ENCODE measurements at places on chromosomes 5 and 9.

DNA sequence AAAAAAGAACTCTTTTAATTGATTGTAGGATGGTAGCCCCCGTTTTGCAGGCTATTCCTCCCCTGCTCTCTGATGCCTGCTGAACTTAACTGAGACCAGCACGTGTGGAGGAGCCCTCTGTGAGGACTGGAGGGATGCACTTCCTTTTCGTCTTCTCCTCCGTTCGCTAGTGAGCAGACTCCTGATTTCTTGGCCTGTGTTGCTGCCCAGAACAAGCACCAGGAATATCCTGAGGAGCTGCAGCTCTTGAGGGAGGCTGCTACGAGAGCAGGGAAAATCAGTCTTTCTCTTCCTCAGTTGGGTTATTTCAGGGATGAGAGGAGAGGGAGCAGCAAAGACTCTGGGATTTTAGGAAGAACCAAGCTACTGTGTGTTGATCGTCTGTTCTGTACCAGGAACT is 74.7 kb downstream of the ARHGAP26 start:
- DNase-seq: no peak

DNA sequence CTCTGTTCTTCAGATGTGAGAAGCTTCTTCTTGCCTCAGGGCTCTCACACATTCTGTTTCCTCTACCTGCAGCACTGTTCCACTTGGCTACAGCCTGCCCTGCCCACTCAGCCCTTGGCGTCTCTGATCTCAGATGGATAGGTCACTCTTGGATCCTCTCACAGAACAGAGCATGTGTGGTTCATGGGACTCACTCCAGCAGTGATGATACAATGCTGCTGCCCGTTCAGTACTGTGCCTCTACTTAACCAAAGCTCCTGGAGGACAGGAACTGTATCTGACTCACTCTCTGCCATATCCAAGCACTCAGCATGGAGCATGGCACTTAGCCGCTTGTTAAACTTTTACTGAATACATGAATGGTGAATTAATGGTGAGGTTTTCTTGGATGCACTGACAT is 3.4 kb upstream of the SPINK4 start:
- no peak for DNase-seq

DNA sequence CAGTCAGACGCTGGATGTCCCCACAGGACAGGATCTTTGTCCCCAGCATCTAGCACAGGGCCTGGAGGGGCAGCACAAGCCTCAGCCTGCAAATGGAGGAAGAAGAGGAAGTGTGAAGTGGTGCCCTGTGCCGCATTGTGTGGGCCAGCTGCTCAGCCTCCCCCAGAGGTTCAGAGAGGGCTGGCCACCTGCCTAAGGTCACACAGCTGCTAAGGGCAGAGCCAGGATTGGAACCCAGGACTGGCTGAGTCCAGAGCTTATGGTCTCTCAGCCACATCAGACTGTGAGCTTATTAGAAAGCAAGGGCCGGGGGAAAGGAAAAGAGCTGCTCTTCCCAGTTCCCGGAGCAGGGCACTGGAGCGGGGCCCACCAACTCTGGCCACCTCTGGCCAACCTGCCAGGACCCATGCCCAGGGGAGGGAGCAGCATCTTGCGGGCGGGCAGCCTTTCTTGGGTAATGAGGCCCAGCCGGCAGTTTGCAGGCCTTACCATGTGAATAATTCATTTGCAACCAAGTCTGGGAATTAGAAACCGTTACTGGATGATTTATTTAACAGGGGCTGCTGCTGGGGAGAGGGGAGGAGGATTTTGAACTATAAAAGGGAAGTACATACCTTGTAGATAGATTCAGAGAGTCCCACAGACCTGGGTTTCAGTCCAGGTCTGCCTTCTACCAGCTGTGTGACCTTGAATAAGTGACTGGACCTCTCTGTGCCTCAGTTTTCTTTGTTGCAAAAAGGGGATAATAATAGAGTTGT is 11.6 kb upstream of the CRB2 start:
- DNase-seq: no peak

DNA sequence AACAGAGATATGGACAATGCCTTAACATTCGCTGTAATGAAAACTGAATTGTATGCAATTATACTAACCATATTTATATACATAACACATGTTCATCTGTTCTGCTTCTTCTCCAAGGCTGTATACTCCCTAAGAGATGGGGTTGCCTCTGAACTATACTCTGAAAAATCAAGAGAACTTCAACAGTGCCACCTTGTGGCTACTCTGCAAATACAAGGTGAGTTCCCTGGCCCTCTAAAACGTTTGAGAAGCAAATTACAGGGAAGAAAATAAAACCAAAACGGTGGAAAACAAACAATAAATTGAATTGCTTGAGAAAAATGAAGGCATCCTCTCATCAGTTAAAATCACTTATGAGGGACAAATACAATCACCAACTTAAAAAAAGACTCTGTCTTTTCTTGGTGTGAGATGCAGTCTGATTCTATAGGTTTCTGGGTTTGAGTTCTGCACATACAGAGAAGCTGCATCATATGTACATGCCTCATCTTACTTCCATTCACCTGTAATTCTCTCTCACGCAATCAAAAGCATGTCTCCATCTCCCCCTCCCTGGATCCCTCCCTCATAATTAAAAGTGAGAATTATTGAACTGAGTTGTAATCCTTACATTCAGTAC is 98.6 kb downstream of the FBXW11 start:
- DNase-seq: peak; percentile 20

DNA sequence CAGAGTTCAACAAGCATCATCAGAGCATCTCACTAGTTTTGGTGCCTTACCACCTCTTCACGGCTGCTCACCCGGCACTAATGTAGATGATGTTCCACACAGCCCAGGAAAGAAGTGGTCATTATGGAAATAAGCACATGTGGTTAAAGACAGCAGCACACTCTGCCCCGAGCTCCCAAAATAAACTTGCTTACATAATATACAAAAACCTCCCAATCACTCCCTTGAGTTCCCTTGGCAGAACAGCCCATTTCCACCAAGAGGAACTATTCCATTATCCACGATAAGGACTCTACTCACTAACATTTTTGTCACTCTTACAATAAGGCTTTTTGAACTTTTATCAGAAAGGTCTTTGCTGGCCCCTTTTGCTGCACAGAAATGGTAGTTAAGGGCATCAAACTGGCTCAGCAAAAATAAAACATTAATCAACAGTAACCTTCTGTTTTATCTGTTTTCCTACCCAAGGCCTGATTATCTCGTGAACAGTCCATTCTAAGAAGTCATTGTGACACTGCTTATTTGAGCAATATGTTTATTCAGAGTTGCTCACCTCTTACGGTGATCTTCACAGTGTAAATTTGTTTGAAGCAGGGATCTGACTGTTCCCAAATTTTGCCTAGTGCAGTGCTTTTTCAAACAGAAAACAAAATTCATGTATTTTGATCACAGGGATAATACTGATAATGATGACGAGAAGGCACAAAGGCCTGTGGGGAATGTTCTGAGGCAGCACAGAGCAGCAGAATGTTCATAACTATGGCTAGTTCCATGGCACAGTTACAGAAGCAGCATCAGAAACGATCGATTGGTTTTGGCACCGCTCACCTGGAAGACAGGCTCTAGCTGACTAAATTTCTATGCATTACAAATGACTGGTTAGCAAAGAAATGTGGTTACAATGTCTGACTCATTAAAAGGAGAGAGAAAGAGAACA is 399.8 kb upstream of the PIK3R1 start:
- no peak for DNase-seq

DNA sequence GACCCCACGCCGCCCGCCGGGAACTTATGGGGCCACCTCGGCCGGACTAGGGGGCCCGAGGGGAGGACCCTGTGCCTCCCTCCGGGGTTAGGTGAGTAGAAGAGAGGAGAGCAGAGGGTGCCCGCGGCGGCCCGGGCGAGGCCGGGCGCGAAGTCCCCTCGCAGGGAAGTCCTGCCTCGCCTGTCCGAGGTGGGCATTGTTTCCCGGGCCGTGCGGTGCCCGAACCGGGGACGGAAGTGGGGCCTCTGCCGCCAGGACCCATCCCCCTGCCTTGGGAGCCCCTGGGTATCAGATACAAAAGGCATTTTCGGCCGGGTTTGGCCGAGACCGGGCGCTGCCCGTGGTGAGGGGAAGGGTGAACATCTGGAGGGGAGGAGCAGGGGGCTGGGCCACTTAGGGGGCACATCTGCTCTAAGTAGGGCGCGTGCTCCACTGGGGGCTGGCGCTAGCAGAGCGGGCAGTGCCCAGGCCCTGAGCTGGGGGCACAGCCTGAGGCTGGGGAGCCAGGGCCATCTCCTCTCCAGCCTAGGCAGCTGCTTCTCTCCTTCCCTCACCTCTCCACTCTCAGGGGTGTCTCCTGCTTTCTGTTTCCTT is 48.2 kb downstream of the DAB2IP start:
- DNase-seq: no peak

GRCh38 chr5:160550075-160550474 is 128.4 kb downstream of the PTTG1 start:
- DNase-seq: no peak

- no peak for DNase-seq
Observed at GRCh38 chr9:134959971-134960310, 42.2 kb upstream of the FCN1 start.
